ENCODE measurements at places on chromosomes 4 and X. TPM values are rescaled to one million over a fixed set of nuclear protein-coding genes. Genes with fewer than 3 reads are reported as not detected.
A peak's percentile ranks its signal among the peaks of the same experiment; 100 is the strongest.

SSX7 gene
- not detected for total RNA-seq

DNA sequence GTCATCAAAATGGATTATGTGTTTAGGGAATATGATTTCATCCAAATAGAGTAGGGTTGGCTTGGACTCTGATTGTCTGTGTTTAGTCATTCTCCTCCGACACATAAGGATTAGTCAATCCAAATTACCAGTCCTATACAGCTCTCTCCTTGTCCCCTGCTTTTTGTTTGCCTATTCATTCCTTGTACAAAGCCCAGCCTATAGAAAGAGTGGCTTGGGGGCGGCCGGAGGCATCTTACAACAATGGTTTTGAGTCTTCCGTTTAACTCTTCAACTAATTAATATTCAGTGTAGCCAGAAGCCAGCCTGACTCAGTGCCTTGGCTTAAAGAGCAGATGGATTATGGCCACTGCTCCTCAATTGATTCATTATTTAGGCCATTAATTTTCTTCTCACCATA is 796.6 kb upstream of the POU3F4 start:
- no peak overlapping the region for H3K4me3 ChIP-seq
- no peaks in the 10 kb centered on the region for H3K36me3 ChIP-seq
- H3K27me3 ChIP-seq: no peaks in the 10 kb centered on the region
- no peak overlapping the region for H3K27ac ChIP-seq
- DNase-seq: no peak
- no peaks in the 10 kb centered on the region for H3K4me1 ChIP-seq

DNA sequence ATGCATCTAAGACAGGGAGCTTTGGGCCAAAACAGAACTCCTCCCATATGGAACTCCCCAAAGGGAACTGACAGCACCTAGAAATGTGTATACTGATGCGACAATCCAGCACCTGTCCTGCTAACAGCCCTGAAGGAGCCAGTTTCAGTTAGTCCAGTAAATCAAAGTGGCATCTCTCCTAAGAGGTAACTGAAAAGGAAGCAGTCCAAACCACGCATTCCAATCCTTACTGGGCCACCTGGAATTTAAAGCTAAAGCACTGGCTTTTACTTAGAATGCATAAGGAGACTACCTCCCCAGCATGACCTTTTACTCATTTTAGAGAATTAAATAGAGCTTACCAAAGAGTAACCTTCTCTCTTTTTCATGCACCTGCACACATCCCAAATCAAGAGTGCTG is 586.8 kb upstream of the PITX2 start:
- no peaks in the 10 kb centered on the region for H3K36me3 ChIP-seq
- no peaks in the 10 kb centered on the region for H3K4me1 ChIP-seq
- H3K4me3 ChIP-seq: no peak overlapping the region
- H3K27ac ChIP-seq: no peak overlapping the region

SYP gene
- total RNA-seq: 3.5 TPM

DNA sequence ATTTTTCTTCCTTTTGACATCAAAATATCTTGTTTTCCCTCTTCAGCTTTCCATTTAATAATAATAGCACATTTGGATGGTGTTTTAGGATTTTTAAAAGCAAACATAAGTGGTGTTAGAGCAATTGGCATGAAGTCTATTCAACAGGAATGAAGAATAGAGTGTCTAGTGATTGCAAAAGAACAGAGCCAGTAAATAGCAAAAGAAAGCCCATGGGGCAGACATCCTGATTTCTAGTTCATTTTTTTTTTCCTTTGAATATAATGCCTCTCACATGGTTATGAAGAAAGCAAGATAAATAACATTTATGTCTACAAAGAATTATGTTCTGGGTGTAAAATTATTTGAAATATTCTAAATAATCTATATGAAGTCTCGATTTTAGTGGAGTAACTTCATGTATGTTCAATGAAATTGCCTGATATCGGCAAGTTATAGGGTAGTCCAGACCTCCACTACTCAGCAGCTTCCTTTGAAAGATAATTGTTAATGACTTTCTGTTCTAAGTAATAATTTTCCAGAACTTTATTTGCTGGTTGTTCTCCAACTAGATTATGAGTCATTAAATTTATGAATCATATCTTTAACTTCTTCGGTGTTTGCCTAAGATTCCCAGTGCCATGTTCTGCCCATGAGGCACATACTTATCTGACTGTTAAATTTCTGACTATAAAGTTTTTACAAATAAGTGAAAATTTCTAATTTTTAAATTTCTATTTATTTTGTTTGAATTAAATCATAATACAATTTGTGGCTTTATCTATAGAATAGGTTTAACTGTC is 587.9 kb downstream of the TLL1 start:
- no peaks in the 10 kb centered on the region for H3K36me3 ChIP-seq
- no peak for DNase-seq
- no peaks in the 10 kb centered on the region for H3K4me1 ChIP-seq
- no peak overlapping the region for H3K27ac ChIP-seq
- H3K27me3 ChIP-seq: no peaks in the 10 kb centered on the region
- H3K4me3 ChIP-seq: no peak overlapping the region

GRCh38 chr4:1027915-1028238 is 16.5 kb downstream of the FGFRL1 start:
- H3K4me1 ChIP-seq: no peaks in the 10 kb centered on the region
- H3K27me3 ChIP-seq: no peaks in the 10 kb centered on the region
- no peak for DNase-seq
- no peak overlapping the region for H3K27ac ChIP-seq
- H3K36me3 ChIP-seq: peaks cover 13% of the 10 kb centered on the region

- no peak for DNase-seq
- H3K27ac ChIP-seq: peak overlapping the region; percentile 18
- no peaks in the 10 kb centered on the region for H3K36me3 ChIP-seq
- no peaks in the 10 kb centered on the region for H3K27me3 ChIP-seq
- no peak overlapping the region for H3K4me3 ChIP-seq
- H3K4me1 ChIP-seq: no peaks in the 10 kb centered on the region
These were observed 23.4 kb downstream of the SEPTIN6 start for GRCh38 chrX:119669424-119670037.
